Naive thymus-derived CD4-positive, alpha-beta T cell (primary cell): ENCODE measurements at places on chromosomes 2 and 18. TPM values are rescaled to one million over a fixed set of nuclear protein-coding genes. Genes with fewer than 3 reads are reported as not detected.

The ARHGAP25 gene
- 116 and 124 TPM in 2 replicates for total RNA-seq

DNA sequence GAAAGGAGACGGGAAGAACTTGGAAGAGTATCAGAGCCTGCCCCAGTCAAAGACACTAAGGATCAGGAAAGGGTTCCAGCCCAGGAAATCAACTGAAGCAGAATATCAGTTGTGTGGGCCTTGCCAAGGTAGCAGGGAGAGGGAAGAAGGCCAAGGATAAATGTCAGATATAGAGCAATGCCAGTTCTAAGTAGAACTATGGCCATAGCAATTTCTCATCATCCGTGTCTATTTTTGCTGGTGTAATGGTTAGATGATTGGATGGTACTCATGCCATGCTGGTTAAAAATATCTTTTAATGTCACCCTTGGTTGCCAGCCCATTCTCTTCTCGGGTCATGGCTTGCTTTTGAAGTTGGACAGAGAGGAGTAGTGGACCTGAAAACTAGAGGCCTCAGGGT is 41.9 kb downstream of the MAIP1 start:
- no peak overlapping the region for H3K27ac ChIP-seq
- DNase-seq, result no peak
- no peaks in the 10 kb centered on the region for H3K36me3 ChIP-seq
- no peak overlapping the region for H3K4me3 ChIP-seq
- no peaks in the 10 kb centered on the region for H3K27me3 ChIP-seq

DNA sequence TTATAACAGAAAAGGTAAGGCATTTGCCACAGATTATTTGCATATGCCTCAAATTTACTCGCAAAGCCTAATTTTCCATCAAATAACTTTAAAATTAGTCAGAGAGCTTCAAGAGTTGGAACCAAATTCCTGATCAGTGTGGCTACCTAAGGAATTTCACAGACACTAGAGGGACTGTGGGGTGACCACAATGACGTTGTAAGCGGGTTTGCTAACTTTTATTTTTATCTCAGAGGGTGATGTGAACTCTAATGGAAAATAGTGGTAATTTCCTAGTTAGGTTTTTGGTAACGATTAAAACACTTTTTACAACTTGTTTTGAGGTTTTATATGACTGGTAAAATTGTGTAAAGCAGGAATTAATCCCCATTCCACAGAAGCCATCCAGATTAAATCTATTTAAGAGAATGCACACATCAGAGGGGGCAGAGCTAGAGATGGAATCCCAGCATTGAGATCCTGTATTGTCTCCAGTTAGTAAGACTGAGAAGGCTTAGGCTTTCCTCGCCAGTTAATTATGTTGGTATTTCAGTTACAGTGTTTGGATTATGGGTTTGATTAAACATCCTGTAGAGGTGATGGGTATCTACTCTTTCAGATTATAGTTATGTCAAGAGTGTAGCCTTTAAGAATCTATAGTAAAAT is 129.0 kb downstream of the GPD2 start:
- no peaks in the 10 kb centered on the region for H3K36me3 ChIP-seq
- no peaks in the 10 kb centered on the region for H3K4me1 ChIP-seq
- DNase-seq, result no peak
- no peak overlapping the region for H3K4me3 ChIP-seq
- no peaks in the 10 kb centered on the region for H3K27me3 ChIP-seq
- no peak overlapping the region for H3K27ac ChIP-seq

DNA sequence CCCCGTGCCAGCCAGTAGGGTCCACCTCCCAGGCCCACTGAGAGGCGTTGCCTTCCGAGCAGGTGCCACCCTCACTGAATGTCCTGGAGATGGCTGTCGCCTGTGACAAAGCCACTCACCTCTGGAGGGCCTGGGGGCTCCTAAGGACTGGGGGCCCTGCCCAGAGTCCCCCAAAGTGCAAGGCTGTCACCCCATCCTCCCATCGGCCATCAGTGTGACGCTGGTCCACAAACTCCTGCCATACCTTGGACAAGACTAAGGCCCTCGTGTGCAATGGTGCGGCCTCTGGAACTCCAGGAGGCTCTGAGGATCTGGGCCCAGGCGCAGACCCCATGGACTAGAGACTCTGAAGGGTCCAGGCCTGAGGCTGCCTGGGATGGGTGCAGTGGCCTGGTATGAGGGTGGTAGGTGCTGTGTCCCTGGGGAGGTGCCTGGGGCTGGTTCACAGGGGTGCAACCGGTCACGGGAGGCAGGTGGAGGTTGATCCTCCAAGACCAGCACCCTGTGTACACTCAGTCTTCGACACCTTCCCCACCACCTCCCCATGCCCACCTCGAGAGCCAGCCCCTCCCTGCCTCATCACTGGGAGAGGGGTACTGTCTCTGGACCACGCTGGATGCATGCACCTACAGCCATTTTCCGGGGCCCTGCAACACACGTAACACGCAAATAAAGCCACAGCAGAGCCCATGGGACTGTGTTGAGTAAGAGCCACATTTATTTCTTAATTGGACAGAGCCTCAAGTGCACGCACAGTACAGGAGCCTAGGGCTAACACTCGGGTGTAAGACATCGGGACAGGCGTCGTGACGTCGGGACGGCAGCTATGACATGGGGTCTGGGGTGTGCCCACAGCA is 21.6 kb downstream of the AQP12A start:
- no peak overlapping the region for H3K4me3 ChIP-seq
- H3K36me3 ChIP-seq, result no peaks in the 10 kb centered on the region
- H3K27ac ChIP-seq, result no peak overlapping the region
- no peaks in the 10 kb centered on the region for H3K27me3 ChIP-seq
- DNase-seq, result no peak

The MAPK4 gene
- total RNA-seq, result not detected

DNA sequence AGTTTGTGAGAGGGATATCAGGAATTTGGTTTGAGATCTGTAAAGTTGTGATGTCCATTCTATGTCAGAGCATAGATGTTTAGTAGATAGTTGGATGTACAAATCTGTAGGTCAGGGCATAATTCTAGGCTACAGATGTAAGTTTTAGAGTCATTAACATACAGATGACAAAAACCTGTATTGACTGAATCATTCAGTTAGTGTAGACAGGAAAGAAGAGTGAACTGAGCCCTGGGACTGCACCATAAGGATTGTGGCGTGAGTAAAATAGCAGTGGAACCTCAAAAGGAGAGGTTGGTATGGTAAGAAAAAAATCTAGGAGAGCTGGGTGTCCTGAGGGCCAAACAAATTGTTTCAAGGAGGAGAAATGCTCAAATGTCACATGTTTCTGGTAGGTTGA is 73.1 kb upstream of the RPRM start:
- H3K36me3 ChIP-seq, result no peaks in the 10 kb centered on the region
- no peak for DNase-seq
- no peak overlapping the region for H3K27ac ChIP-seq
- H3K27me3 ChIP-seq, result no peaks in the 10 kb centered on the region
- no peaks in the 10 kb centered on the region for H3K4me1 ChIP-seq
- no peak overlapping the region for H3K4me3 ChIP-seq
